ENCODE measurements at places on chromosomes 6 and 20.

DNA sequence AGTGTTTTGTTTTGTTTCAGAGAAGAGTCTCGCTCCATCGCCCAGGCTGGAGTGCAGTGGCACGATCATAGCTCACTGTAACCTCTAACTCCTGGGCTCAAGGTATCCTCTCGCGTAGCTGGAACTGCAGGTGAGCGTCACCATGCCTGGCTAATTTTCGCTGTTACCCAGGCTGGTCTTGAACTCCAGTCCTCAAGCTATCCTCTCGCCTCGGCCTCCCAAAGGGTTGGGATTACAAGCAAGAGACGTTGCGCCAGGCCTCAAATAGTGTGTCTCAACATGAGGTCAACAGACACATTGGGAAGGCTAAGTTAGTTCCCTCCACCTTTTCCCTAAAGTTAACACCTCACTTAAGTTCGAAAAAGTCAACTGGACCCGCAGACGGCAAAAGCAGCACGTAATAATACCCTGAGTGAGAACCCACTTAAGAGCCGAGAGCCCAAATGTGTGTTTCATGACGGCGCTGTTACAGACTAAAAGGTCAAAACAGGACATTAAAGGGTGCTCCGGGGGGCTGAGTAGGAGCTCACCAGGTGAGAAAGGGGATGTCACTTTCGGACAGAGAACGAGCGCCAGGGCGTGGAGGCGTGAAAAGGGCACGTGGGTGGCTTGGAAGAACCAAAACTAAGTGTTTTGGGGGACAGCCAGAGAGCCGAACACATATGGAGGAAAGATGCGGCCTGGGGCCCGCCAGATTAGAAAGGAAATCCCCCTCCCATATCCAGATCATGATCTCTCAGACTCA is 499 bp downstream of the TTI1 start:
- peak overlapping the region; percentile 95 for H3K27ac ChIP-seq
- peak; percentile 49 for DNase-seq
- H3K4me1 ChIP-seq = peaks cover 28% of the 10 kb centered on the region
- H3K36me3 ChIP-seq = no peaks in the 10 kb centered on the region

- H3K27ac ChIP-seq = no peak overlapping the region
- H3K36me3 ChIP-seq = no peaks in the 10 kb centered on the region
- DNase-seq = no peak
- H3K27me3 ChIP-seq = no peaks in the 10 kb centered on the region
- H3K4me1 ChIP-seq = no peaks in the 10 kb centered on the region
These were observed 174.5 kb downstream of the LINC00237 start for GRCh38 chr20:20931632-20932031.

- H3K27ac ChIP-seq = peak overlapping the region; percentile 54
- no peak overlapping the region for H3K4me3 ChIP-seq
- H3K27me3 ChIP-seq = no peaks in the 10 kb centered on the region
- H3K4me1 ChIP-seq = no peaks in the 10 kb centered on the region
- DNase-seq = peak; percentile 23
- H3K36me3 ChIP-seq = no peaks in the 10 kb centered on the region
These were observed 6.5 kb downstream of the BMP5 start for GRCh38 chr6:55868771-55869479.

DNA sequence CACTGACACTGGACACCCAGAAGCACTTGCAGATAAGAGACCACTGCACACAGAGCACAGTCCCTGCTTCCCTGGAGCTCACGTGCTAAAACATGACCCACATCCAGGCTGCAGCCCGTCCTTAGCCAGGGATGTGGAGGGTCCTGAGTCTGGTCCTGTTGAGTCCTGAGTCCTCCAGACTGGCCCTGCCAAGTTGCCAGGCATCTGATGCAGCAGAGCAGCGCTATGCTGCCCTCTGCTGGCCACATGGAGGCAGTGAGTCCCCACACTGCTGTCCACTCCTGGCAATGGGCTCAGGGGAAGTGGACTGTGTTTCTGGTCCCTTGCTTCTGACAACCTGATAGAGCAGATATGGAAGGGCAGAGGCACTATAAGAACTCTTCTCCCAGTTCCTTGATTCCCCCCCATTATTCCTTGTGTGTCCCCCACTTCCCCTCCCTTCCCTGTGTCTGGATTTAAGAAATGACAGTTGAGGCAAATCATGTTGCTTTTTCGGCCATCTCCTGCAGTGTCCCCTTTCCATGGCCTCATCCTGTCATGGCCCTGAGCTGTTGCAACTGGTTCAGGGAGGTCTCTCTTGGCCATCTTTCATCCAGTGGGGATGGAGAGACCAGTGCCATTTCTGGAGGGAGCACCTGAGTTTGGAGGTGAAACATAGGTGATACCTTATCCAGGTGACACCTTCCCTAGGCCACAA is 86.0 kb downstream of the DHX35 start:
- H3K4me1 ChIP-seq = peaks cover 3% of the 10 kb centered on the region
- H3K27ac ChIP-seq = no peak overlapping the region
- H3K36me3 ChIP-seq = no peaks in the 10 kb centered on the region
- H3K27me3 ChIP-seq = no peaks in the 10 kb centered on the region
- no peak overlapping the region for H3K4me3 ChIP-seq
- peak; percentile 59 for DNase-seq

DNA sequence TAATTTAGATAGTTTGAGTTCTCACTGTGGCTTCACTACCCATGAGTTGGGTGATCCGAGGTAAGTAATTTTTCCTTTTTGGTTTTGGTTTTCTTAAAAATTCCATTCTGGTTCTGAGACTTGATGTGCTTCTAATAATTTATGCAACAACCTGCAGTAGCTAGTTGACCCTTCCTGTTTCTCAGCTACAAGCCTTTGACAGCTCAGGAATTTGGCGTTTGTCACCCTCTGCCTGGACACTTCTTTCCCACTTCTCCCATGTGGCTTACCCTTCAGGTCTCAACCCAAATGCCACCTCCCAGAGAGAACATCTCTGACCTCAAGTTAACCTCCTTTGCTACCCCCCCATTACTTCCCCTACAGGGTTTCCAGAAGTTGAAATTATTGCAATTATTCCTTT is 49.7 kb upstream of the TSHZ2 start:
- H3K4me1 ChIP-seq = no peaks in the 10 kb centered on the region
- no peaks in the 10 kb centered on the region for H3K27me3 ChIP-seq
- no peak for DNase-seq
- H3K27ac ChIP-seq = no peak overlapping the region
- no peak overlapping the region for H3K4me3 ChIP-seq

DNA sequence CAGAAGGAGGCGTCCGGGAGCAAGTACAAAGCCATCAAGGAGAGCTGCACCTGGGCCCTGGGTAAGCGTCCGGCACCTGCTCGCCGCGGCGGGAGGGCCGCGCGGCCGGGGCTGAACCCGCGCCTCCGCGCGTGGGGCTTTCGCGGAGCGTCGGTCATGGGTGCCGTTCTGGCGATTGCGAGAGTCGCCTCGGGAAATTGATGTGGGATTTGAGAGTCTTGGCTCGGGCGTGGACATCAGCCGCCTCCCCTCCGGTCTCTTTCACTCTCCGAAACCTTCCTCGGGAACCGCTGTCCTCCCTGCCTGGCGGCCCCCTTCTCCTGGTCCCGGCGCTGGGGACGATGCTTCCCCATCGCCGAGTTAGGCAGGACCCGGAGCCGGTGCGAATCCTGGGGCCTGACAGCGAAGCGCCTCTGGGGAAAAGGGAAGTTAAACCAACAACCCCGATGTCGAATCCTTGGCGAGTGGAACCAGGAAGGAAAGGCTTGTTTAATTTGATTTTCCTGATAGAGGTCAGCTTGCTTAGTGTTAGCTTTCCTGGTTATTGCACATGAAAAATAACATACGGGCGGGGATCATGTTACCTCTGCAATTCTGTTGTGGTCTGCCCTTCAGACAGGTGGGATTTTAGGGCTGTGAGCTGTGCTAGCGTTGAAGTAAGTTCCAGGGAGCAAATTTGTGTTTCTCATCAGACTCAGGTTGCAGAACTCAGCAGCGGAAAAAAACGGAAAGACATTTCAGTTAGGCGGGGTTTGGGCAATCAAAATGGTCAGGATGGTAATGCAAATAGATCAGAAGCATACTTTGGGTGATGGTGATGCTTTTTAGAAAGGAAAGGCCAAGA is 594 bp downstream of the ARFGEF3 start:
- peak overlapping the region; percentile 88 for H3K27ac ChIP-seq
- H3K27me3 ChIP-seq = no peaks in the 10 kb centered on the region
- peak; percentile 57 for DNase-seq
- no peaks in the 10 kb centered on the region for H3K4me1 ChIP-seq

- DNase-seq = no peak
- H3K4me3 ChIP-seq = peak overlapping the region; percentile 87
- no peaks in the 10 kb centered on the region for H3K36me3 ChIP-seq
- no peaks in the 10 kb centered on the region for H3K4me1 ChIP-seq
These were observed 219 bp downstream of the ISM1 start for GRCh38 chr20:13221313-13221672.

- no peaks in the 10 kb centered on the region for H3K4me1 ChIP-seq
- no peak overlapping the region for H3K4me3 ChIP-seq
- H3K27ac ChIP-seq = no peak overlapping the region
- H3K36me3 ChIP-seq = no peaks in the 10 kb centered on the region
These were observed 45.1 kb downstream of the CEP85L start for GRCh38 chr6:118606268-118606667.

DNA sequence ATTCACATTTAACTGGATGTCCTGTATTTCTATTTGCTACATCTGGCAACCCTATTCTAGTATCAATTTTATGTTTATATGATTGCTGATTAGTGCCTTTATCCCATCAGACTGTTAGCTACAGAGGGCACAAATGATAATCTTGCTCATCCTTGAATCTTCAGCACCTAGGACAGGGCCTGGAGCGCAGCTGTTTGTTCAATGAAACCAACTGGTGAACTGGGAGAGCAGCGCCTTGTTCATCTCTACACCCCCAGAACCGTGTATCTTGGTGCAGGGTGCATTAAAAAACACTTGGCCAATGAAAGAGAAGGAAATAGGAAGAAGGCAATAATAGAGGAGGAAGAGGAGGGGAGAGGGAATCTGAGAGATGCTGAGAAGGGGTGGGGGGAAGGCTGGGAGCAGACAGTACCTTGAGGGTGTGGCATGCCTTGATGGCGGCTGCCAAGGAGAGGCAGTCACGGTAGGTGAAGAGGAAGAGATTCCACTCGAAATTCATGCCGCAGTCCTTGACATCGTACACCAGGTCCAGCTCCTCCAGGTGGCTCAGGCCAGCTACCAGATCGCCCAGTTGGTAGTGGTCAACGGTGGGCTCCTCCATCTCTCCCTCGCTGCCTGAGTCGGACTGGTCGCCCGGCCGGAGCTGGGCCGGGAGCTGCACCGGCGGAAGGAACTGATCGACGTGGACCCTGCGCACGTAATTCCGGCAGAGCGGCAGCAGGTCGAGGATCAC is 15.5 kb downstream of the TMEM151B start:
- no peak overlapping the region for H3K27ac ChIP-seq
- no peaks in the 10 kb centered on the region for H3K36me3 ChIP-seq
- DNase-seq = no peak
- no peaks in the 10 kb centered on the region for H3K27me3 ChIP-seq
- no peaks in the 10 kb centered on the region for H3K4me1 ChIP-seq

DNA sequence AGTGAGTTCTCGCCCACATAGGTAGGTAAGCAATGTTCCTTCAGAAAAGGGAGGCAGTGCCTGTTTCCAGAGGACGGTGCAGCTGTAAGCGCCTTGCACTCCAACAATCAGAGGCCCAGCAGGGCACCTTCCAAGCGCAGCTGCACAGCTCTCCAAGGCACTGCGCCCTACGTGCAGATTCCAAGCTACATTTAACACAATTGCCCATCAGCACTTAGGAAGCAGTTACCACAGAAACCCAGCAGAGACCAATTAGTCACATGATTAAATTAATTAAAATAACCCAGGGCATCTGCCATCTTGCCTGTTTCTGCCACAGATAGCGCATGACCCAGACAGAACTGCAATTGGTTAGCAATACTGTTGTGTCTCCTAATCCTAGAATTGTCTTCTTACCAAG is 65.5 kb downstream of the SOBP start:
- no peak overlapping the region for H3K27ac ChIP-seq
- H3K4me1 ChIP-seq = no peaks in the 10 kb centered on the region
- no peak for DNase-seq
- no peak overlapping the region for H3K4me3 ChIP-seq
- H3K36me3 ChIP-seq = no peaks in the 10 kb centered on the region

DNA sequence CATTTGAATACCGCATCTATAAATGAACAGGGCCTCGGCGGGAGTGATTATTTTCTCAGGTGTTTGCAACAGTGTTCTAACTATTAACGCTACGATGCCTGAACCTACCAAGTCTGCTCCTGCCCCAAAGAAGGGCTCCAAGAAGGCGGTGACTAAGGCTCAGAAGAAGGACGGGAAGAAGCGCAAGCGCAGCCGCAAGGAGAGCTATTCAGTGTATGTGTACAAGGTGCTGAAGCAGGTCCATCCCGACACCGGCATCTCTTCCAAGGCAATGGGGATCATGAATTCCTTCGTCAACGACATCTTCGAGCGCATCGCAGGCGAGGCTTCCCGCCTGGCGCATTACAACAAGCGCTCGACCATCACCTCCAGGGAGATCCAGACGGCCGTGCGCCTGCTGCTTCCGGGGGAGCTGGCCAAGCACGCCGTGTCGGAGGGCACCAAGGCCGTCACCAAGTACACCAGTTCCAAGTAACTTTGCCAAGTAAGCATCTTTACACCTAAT is 70.9 kb downstream of the HFE start:
- peak overlapping the region; percentile 93 for H3K27ac ChIP-seq
- peak overlapping the region; percentile 86 for H3K4me3 ChIP-seq
- H3K4me1 ChIP-seq = no peaks in the 10 kb centered on the region
- no peaks in the 10 kb centered on the region for H3K36me3 ChIP-seq
- H3K27me3 ChIP-seq = no peaks in the 10 kb centered on the region
- peak; percentile 87 for DNase-seq

GRCh38 chr6:163929538-163929937 is 515.0 kb downstream of the QKI start:
- H3K27ac ChIP-seq = no peak overlapping the region
- no peaks in the 10 kb centered on the region for H3K4me1 ChIP-seq
- H3K4me3 ChIP-seq = no peak overlapping the region
- no peaks in the 10 kb centered on the region for H3K27me3 ChIP-seq
- H3K36me3 ChIP-seq = no peaks in the 10 kb centered on the region

- H3K4me1 ChIP-seq = no peaks in the 10 kb centered on the region
These were observed 200.3 kb upstream of the SIM1 start for GRCh38 chr6:100665041-100665380.

DNA sequence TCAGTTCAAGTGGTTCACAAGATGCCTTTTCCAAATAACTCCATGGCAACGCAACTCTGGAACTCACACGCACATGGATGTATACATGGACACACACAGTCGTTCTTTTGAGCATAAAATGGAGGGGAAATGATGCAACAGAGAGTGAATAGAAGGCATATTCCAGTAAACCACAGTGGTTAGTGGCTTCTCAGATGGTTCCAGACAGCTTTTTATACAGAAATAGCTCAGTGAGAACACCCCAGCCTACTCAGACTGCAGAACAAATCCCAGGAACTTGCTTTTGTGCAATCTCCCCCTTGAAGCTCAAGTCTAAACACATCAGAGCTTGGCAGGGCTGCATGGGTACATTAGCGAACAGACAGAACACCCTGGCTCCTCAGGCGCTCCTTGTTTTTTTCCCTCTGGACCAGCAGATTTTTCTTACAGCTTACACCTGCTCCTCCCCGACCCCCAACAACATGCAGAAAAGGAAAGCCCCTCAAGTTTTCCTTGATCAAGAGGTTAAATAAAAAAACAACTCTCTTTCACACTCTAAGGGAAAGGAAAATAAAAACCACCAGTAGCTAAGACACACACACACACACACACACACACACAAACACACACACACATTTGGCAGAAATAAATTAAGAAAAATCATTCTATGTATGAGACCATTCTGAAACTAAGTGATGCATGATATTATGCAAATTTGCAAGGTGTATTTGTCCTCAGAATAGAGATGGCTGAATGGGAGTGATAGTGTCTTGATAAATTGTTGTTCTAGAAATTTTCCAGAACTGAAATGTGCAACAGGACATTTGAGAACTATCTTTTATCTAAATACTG is 51.2 kb upstream of the RANBP9 start:
- no peak overlapping the region for H3K4me3 ChIP-seq
- peak overlapping the region; percentile 26 for H3K27ac ChIP-seq
- peak; percentile 78 for DNase-seq
- no peaks in the 10 kb centered on the region for H3K27me3 ChIP-seq
- no peaks in the 10 kb centered on the region for H3K4me1 ChIP-seq

All from breast epithelium (tissue), 4 donors.